Left lung (tissue), 14 donors: ENCODE measurements at places on chromosomes 4 and X. TPM values are rescaled to one million over a fixed set of nuclear protein-coding genes. Genes with fewer than 3 reads are reported as not detected.

DNA sequence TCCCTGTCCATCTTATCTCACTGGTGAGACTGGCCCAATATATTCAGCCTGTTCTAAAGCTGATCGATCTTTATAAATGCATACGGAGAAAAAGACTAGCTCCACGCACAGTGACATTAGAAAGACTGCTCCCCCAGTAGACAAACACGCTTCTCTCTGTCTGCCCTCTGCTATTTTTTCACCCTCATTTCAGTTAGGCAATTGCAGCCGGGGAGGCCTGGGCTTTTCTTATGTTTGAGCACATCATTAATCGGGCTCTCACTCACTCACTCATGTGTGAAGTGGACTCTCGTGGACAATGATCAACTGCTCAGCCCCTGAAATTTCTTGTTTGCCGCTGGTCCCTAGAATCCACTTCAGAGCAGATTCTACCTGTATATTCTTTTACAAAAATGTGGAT is 824.7 kb upstream of the TENM3 start:
- H3K4me3 ChIP-seq: no peak overlapping the region
- H3K27me3 ChIP-seq: no peaks in the 10 kb centered on the region
- H3K36me3 ChIP-seq: no peaks in the 10 kb centered on the region
- DNase-seq: no peak
- no peak overlapping the region for H3K27ac ChIP-seq
- no peaks in the 10 kb centered on the region for H3K4me1 ChIP-seq

Gene ITM2A
- 33.6 TPM for total RNA-seq

DNA sequence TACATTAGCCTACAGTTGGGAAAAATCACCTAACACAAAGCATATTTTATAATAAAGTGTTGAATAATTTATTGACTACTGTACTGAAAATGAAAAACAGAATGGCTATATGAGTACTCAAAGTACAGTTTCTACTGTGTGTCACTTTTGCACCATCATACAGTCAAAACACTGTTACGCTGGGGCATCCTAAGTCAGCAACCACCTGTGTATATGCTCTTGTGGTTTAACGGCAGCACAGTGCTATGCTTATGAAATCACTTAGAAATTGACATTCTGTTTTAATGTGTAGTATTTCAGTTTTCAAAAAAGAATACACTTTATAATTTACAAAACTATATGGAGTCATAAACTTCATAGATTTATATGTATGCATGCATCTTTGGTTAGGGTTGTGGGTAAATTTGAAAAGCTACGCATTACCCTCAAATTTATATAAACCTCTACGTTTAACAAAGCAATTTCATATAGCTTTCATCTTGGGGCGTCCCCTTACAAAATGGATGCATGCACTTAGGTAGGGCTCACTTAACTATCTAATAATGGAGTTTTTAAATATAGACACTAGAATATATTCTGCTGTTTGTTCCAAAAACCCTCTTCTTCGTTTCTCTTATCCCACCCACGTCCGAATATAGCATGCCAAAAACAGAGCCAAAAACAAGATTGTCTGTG is 690 bp upstream of the NEIL3 start:
- no peak for DNase-seq
- H3K27ac ChIP-seq: no peak overlapping the region
- no peaks in the 10 kb centered on the region for H3K36me3 ChIP-seq

DNA sequence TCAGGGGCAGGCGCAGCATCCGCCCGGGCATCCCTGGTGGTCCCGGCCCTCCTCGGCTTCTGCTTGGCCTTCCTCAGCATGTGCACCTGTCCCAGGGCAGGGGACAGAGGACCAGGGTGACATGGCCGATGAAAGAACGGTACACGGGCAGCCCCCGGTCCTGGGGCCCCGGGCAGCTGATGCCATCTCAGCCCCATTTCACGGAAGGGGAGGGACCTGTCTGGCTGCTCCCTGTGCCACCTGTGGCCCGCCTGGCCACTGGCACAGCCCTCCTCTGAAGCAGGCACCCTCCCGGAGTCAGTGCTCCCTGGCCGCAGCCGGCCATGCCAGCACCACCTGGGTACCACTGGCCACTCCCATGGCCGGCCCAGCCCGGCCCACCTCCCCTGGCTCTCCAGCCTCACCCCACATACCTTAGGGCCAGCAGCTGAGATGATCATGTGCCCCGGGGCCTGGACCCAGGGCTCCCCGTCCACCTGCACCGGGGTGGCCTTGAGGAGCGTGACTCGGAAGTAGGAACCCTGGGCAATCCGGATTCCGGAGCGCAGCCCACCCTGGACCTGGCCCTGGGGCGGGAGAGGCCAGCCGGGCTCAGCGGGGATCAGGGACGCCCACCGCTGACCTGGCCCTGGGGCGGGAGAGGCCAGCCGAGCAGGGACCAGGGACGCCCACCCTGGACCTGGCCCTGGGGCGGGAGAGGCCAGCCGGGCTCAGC is 12.6 kb downstream of the DGKQ start:
- H3K27me3 ChIP-seq: no peaks in the 10 kb centered on the region
- no peak for DNase-seq
- no peaks in the 10 kb centered on the region for H3K4me1 ChIP-seq
- no peak overlapping the region for H3K4me3 ChIP-seq
- no peaks in the 10 kb centered on the region for H3K36me3 ChIP-seq

Gene PAGE2B
- total RNA-seq: not detected

DNA sequence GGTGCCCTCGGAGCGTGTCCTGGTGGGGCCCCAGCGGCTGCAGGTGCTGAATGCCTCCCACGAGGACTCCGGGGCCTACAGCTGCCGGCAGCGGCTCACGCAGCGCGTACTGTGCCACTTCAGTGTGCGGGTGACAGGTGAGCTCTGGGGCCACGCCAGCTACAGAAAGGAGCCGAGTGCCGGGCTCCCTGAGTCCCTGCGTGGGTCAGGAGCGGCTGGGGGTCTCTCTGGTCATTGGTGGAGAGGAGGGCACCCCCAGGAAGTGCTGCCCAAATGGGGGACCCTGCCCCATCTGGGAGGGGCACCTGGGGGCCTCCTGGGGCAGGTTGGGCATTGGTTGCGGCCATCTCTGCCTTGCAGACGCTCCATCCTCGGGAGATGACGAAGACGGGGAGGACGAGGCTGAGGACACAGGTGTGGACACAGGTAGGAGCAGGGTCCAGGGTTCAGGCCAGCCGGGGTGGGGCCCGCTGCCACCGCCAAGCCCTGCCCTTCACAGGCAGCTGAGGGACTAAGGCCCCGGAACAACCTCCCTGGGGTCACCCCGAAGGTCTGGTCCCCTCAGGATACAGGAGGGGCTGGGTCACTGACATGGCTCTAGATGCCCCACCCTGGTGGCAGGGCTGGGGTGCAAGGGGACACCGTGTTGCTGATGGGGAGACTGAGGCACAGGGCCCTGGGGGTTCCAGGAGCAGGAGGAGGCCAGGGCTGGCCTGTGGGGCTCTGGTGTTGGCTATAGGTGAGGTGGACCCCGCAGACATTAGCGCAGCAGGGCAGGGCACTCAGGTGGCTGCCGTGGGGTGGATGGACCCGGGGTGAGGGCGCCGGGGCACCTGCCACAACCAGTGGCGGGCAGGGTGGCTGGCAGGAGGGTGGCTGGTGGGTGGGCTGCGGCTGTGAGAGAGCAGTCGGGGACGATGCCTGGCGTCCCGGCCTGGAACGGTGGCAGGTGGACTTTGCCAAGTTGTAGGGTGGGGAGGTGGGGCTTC is 6.6 kb downstream of the FGFR3 start:
- H3K36me3 ChIP-seq: no peaks in the 10 kb centered on the region
- no peak for DNase-seq
- no peak overlapping the region for H3K27ac ChIP-seq

GRCh38 chr4:659851-660250 is 14.2 kb downstream of the ATP5ME start:
- no peak overlapping the region for H3K4me3 ChIP-seq
- H3K27me3 ChIP-seq: peaks cover 31% of the 10 kb centered on the region
- no peaks in the 10 kb centered on the region for H3K36me3 ChIP-seq
- H3K27ac ChIP-seq: no peak overlapping the region

DNA sequence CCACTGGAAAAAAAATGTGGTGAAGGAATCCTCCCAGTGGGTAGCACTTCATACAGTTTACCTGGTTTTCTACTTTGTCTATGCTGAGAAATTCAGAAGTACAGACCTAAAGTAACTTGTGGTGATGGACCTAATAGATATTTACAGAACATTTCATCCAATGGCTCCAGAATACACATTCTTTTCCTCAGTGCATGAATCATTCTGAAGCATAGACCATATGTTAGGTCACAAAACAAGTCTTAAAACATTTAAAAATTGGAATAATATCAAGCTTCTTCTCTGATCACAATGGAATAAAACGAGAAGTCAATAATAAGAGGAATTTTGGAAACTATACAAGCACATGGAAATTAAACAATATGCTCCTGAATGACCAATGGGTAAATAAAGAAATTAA is 450.1 kb upstream of the INTU start:
- no peaks in the 10 kb centered on the region for H3K4me1 ChIP-seq
- no peak overlapping the region for H3K27ac ChIP-seq
- no peaks in the 10 kb centered on the region for H3K36me3 ChIP-seq
- H3K27me3 ChIP-seq: no peaks in the 10 kb centered on the region
- no peak overlapping the region for H3K4me3 ChIP-seq

GRCh38 chr4:139501527-139501926 is 47.6 kb downstream of the RAB33B start:
- no peak overlapping the region for H3K4me3 ChIP-seq
- H3K27ac ChIP-seq: no peak overlapping the region
- no peaks in the 10 kb centered on the region for H3K36me3 ChIP-seq
- H3K4me1 ChIP-seq: no peaks in the 10 kb centered on the region

- no peaks in the 10 kb centered on the region for H3K4me1 ChIP-seq
- DNase-seq: no peak
- no peaks in the 10 kb centered on the region for H3K27me3 ChIP-seq
- no peaks in the 10 kb centered on the region for H3K36me3 ChIP-seq
- H3K4me3 ChIP-seq: no peak overlapping the region
These were observed 152.3 kb downstream of the AASDH start for GRCh38 chr4:56235011-56235410.

Gene ZC4H2
- total RNA-seq: 6.0 TPM

Gene UCHL1
- total RNA-seq: 31.6 TPM

DNA sequence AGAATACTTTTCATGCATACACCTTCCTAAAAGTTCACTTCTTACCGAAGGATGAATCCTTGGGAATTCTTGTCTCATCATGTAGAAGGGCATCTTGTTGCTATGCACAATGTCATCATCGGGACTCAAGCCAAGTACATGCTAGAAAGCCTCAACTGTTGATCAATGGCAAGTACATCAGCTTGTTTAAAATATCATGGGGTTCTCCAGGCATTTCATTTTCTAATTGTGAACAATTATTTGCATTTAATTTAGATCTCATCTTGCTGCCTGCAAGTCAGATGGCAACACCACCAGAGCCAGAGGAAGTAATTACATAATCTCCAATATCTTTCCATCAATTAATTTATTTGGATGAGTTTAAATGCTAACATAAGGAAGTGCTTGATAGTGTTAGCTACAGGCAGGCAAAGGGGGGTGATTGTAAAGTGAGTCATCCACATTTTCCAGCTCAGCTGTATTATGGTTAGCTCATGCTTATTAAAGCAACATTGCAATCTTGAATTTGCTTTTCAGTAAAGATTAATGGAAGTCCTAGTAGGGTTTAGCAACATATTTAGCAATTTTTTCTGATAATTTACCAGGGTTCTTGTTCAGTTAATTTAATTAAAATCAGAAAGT is 356.5 kb downstream of the CBLL2 start:
- no peaks in the 10 kb centered on the region for H3K36me3 ChIP-seq
- H3K4me1 ChIP-seq: no peaks in the 10 kb centered on the region
- H3K4me3 ChIP-seq: no peak overlapping the region
- H3K27ac ChIP-seq: no peak overlapping the region
- H3K27me3 ChIP-seq: no peaks in the 10 kb centered on the region

- H3K4me3 ChIP-seq: no peak overlapping the region
- DNase-seq: peak; percentile 64
- no peak overlapping the region for H3K27ac ChIP-seq
- no peaks in the 10 kb centered on the region for H3K27me3 ChIP-seq
These were observed 56.1 kb downstream of the CCKAR start for GRCh38 chr4:26434030-26434639.

Gene ZNF182
- 5.1 TPM for total RNA-seq

Gene PCDH18
- 12.1 TPM for total RNA-seq

- no peaks in the 10 kb centered on the region for H3K36me3 ChIP-seq
- no peak overlapping the region for H3K4me3 ChIP-seq
- no peaks in the 10 kb centered on the region for H3K27me3 ChIP-seq
- DNase-seq: no peak
These were observed 64.9 kb upstream of the SCOC start for GRCh38 chr4:140308366-140309123.
